Stimulated activated CD4-positive, alpha-beta T cell treated with anti-CD3 and anti-CD28 coated beads, Interleukin-1b, Interleukin-23, amount 100 ng/mL, for 1 hour (primary cell): ENCODE measurements at places on chromosomes 16 and 17.

- DNase-seq = peak; percentile 23
Observed at GRCh38 chr16:106623-107324, 28.7 kb downstream of the MPG start.

DNA sequence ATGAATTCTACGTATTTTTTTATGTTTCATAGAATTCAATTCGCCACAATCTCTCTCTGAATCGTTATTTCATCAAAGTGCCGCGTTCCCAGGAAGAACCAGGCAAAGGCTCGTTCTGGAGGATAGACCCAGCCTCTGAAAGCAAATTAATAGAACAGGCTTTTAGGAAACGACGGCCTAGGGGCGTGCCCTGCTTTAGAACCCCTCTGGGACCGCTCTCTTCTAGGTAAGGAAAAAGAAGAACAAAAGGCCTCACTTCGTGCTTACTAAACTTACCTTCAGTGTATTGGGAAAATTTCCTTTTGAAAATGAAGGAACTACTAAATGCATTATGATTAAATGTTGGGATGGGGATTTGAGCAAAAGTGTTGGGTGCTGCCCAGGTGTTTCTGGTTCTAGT lies 63.2 kb downstream of the FOXK2 start:
- DNase-seq = no peak

- no peak for DNase-seq
Observed at GRCh38 chr17:20611309-20611708, 31.8 kb downstream of the CDRT15L2 start.

- DNase-seq = no peak
Observed at GRCh38 chr16:22932032-22932771, 118.2 kb downstream of the HS3ST2 start.

- no peak for DNase-seq
Observed at GRCh38 chr16:79609861-79610260, 9.3 kb upstream of the MAF start.

DNA sequence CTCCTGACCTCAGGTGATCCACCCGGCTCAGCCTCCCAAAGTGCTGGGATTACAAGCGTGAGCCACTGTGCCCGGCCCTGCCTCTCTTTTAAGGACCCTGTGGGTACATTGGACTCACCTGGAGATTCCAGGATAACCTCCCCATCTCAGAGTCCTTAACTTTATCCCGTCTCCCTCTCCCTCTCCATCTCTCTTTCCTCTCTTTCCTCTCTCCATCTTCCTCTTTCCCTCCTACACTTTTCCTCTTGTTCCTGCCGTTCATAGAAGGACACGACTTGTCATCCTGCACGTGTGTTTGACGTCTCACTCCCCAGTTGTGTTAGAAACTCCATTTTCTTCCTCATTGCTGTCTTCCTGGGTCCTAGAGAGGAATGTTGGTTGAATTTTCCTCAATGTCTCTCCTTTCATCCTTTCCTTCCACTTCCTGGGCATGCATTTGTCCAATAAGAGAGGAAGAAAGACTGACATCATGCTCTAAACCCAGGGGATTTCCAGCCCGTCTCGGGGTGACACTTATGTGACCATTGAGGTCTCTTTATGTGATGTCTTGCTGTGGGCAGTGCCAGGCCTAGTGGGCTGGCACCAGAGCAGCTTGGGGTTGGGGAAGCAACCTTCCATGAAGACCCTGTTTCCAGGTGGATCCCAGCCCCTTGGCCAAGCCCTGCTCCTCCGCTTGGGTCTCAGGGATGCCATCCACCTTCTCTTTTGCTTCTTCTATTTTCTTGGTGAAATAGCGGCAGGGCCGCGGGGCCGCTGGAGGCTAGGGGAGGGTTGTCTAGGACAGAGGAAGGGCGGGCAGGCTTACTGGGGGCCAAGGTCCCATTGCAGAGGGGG lies 39.8 kb upstream of the IRF8 start:
- no peak for DNase-seq

GRCh38 chr17:38466346-38467315 lies 38.4 kb downstream of the ARHGAP23 start:
- no peak for DNase-seq

GRCh38 chr16:11356573-11357331 lies 11.5 kb downstream of the RMI2 start:
- DNase-seq = peak; percentile 36

DNA sequence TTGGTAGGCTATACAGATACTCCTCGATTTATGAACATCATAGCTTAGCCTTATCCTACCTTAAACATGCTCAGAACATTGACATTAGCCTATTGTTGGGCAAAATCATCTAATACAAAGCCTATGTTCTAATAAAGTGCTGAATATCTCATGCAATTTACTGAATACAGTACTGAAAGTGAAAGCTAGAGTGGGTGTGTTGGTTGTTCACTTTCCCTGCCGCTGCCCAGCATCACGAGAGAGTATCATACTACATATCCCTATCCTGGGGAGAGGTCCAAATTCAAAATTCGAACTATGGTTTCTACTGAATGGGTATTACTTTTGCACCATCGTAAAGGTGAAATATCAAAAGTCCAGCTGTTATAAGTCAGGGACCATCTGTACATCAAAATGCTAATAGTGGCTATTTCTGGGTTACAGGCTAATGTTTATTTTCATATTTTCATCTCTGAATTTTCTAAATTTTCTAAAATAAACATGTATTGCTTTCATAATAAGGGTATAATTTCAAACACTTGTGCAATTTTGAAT lies 54.5 kb downstream of the NACA2 start:
- DNase-seq = no peak

DNA sequence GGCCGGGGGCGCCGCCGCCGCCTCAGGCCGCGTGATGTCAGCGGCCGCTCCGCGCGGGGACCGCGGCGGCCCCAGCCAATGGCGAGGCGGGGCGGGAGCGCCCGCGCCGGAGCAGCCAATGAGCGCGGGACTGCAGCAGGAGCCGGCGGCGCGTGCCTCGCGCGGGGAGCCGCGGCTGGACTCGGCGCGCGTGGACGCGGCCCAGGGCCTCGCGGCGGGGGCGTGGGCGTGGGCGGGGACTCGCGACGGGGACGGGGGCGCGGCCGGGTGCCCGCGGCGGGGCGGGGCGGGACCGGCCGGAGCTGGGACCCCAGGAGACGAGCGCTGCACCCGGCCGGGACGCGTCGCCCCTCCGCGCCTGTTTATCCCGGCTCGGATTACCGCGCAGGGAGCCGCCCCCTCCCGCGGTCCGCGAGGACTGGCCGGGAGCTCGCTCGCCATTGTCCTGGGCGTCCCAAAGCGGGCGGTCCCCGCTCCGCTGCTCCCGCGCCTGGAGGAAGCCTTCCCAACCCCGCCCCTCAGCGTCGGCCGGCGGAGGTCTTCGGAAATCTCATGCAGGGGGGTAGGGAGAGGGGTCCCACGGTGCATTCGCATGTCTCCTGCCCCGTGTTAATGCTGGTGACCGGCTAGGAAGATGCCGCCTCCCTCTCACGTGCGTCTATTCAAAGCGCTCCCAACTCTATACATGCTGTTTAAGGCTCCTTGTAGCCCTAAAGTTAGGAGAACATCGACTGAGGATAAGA lies at the start of gene RNF157:
TSS of gene RNF157 (minus strand) at position 33 of the 743 bp plus-strand sequence. CDS start 253 bp downstream, outside the sequence.
- peak; percentile 39 for DNase-seq

GRCh38 chr16:72921620-72922019 lies 126.3 kb downstream of the ZFHX3 start:
- no peak for DNase-seq

DNA sequence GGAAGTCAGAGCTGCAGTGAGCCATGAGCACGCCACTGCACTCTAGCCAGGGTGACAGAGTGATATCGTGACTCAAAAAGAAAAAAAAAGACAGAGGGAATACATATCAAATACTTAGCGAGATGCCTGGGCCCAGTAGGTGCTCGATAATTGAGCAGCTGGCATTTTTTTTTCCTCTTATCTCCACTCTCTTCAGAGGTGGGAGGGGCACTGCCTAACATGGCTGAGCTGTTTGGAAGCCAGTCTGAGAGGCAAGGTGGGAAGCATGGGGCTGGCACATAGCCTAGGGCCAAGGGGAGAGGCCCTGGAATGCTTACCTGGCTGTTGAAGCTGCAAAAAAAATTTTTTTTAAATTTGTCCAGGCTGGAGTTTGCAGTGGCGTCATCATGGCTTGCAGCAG lies 38.4 kb downstream of the HIC1 start:
- DNase-seq = no peak

- DNase-seq = no peak
Observed at GRCh38 chr17:38719943-38720641, 10.0 kb upstream of the CISD3 start.

- no peak for DNase-seq
Observed at GRCh38 chr17:245020-245419, 63.6 kb upstream of the DOC2B start.

GRCh38 chr17:13822700-13823099 lies 221.0 kb upstream of the HS3ST3A1 start:
- no peak for DNase-seq

DNA sequence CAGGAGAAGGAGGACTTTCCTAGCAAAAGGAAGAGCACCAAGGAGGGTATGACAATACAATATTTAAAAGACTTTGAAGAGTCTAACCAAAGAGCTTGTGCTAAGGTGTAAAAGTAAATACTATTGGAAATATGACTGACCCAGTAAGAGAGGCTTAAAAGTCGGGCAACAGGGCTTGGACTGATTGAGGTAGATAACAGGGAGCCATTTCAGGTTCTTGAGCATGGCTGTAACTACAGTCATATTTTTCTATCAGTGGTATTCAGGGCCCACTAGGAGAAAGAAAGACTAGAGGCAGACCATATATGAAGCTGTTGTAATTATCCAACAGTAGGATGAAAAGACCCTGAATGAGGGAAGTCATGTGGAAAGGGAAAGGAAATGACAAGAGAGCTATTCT lies 62.3 kb downstream of the SMURF2 start:
- no peak for DNase-seq
